ENCODE measurements at places on chromosomes 6 and 20.

DNA sequence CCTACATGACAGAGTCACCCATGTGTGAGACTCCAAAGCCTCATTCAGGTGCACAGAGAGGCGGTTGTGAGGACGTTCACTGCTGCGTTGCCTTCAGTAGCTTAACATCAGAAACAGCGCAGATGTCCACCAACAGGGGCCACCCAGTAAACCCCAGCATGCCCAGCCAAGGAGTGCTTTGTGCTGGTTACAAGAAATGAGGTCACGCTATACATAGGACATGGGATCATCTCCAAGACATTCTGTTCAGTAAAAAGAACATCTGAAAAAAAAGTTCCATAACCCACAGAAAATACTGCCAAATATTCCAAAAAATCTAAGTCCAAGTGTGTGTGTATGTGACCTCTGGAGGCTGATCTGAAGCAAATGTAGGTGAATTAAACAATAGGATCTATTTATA lies 16.0 kb downstream of the SLC52A3 start:
- no peak for DNase-seq

GRCh38 chr6:144266091-144266649 lies 19.0 kb upstream of the UTRN start:
- no peak for DNase-seq

DNA sequence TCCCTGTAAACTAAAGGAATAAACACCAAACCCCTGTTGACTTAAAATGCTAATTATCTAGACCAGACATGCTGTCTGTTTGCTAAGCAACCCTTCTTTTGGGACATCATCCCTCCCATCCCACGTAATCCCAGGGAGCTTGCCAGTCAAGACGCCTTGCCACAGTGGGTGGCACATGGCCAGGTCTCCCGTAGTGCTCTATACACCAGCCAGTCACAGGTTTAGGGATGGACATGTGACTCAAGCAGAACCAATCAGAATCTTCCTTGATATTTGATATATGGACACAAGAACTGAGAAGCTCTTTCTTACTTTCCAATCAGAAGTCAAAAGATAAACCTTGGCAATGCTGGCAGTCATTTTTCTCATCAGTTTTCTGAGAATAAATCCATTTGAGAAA lies 60.0 kb downstream of the CNKSR3 start:
- DNase-seq, result no peak

GRCh38 chr20:25177890-25178321 lies 17.6 kb upstream of the ENTPD6 start:
- no peak for DNase-seq

DNA sequence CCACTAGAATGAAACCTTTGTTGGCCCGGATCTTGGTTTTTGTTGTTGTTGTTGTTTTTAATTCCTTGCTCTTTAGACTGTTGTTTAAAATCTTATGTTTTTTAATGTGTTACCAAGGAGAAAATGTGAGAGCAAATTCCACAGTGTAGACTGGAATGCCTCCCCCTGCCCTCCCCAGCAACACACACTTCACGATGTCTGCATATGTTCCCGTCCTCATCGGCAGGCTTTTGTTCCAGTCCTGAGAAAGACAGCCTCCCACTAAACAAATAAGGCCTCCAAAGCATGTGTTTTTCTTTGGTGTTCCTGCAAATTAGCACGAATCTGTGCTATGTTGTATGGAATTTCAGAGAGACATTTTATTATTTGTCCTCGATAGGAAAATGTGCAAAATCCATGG lies 263.3 kb upstream of the QKI start:
- DNase-seq, result no peak

GRCh38 chr6:105821777-105822176 lies 264.4 kb upstream of the PRDM1 start:
- no peak for DNase-seq

DNA sequence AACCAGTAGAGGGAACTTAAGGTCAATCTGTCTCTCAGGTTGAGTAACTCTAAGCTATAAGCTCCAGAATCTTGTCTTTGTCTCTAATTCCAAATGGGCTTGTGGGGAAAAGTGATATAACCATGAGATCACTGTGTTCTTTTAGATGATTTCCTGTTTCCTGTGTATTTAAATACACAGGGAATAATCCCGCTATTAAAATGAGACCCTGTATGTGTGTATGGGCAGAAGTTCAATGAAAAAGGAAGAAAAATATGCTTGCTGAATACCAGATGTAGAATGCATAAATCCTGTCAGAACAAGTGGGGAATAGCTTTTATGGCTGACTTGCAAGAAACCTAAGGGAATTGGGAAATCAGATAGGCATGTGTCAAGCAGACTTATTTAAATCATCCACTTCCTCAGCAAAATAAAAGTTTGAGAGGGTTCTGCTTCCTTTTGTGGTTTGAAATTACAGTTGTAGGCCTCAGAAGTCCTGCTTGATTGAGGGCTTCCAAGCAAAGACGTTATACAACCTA lies 164.7 kb upstream of the PDE7B start:
- DNase-seq, result no peak

DNA sequence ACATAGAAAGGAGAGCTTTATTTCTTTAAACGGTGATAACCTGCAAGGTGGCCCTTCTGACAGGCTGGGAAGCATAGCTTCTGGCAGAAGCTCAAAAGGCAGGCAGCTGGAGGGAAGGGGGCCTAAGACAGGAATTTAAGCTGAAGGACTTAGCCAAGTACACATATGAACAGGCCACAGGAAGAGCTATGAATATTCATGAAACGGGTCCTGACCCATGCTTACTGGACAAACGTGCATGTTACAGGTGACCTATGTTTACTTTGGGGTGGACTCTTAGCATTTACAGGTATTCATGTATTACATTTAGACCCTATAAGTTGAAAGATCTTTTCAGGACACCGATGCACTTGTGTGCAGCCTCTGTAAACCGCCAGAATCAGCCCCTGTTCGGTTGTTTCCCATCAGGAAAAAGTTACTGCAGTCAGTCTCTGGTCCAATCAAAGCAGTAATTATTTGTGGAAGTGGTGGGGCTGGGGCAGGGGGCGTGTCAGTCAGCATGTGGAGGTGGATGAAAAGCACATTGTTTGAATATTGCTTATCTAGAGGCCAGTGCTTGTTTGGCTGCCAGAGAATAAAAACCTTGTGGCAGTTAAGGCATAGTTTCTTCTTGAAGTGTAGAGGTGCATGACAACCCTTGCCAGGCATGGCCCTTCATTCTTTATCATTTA lies 2.9 kb upstream of the GZF1 start:
- no peak for DNase-seq

- DNase-seq, result no peak
Observed at GRCh38 chr20:51752343-51752951, 15.7 kb downstream of the ATP9A start.

DNA sequence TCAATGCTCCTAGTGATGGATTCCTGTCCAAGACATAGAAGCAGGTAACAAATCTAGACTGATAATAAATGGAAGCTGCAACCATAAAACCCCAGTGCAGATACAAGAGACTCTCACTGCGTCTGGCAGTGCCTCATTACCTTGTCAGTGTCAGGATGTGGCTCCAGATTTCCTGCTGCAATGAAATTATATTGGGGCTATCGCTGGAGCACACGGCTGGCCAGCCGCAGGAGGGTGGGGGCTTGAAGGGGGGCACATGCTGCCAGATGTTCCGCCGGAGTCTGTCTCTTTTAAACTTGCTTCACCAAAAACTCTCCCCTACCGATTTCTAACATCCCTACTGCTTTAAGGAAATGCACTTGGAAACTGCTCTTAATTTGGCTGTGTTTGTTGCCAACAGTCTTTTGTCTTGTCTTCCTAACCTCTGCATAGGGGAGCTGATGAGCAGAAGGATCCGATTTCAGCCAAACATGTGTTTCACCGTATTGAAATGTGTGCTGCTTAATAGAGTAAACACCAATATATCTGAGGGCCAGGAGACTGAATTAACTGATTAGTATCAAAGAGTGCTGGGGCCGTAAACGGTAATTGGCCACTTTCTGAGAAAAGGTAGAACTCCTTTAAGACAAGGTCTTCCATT lies 102.2 kb upstream of the EXOC2 start:
- no peak for DNase-seq

DNA sequence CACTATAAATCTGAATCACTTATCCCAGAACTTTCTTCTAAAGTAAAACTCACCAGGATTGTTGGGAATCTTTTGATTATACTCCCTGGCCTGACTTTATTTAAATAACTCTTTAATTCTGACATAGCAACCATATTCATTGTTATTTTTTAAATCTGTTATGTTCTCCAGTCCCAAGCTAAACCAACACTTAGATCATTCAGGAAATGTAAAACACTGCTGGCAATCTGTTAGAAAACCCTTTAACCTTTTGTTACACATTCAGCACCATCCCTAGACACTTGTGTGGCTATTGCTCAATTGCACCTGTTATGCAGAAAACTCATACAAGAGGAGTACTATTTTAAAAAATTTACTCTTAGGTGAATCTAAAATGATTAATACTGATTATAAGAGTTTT lies 101.8 kb upstream of the NHSL1 start:
- no peak for DNase-seq

DNA sequence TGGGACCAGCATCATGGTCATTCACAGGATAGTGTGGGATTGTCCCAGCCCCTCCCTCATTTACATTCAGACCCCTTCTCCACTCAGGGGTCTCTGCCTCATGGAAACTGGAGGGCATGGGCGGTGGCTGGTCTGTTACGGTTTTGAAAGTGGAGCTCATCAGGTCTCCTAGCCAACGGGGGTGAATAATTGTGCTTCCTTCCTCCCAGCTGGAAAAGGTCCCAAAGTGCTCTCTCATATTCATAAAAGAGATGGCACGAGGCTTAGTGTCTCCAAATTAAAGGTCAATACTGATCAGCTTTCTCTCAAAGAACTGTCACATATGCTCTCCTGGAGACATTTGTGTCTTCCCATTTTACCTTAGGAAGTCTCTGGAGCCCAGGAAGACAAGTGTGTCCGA lies 19.9 kb downstream of the JARID2 start:
- no peak for DNase-seq

DNA sequence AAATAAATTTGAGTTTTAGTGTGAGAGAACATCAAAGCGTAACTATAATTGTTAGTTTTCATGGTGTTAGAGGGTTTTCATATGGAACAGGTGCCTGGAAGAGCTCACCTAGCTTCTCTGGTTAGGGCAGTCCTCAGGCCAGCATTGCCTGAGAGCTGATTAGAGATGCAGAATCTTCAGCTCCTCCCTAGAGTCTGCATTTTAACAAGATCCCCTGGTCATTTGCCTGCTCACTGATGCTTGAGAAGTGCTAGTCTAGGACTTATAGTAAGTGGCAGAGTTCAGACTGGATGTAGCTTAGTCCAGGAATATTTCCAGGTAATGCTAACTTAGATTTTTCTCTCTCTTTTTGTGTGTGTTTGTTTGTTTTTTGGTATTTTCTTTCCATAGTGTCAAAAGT lies 21.7 kb upstream of the SMIM26 start:
- DNase-seq, result no peak

DNA sequence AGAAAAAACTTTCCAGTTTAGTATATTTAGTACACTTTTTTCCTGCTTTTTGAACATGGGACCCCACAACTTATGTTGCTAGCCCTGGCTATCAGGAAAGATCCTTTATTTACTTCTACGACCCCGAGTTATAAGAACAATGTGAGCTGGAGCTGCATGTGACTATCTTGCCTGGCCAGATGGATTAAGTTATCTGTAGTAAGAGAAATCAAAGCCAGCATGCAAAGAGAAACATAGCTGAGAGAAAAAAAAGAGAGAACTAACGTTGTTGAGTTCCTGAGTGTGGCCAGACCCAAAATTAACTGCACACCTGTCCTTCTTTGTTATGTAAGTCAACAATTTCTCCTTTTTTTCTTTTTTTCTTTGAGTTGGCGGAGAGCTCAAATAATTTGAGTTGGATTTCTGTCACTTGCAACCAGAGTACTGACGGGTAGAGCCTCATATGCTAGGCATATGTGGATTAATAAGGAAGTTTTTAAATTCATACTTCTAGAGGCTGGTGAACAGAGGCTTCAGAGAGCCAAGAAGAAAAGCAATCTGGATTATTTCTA lies 219.5 kb downstream of the HACE1 start:
- no peak for DNase-seq

- DNase-seq, result no peak
Observed at GRCh38 chr6:10235344-10235743, 179.5 kb downstream of the TFAP2A start.

- DNase-seq, result peak; percentile 36
Observed at GRCh38 chr6:137033828-137034227, 10.9 kb downstream of the IL20RA start.

DNA sequence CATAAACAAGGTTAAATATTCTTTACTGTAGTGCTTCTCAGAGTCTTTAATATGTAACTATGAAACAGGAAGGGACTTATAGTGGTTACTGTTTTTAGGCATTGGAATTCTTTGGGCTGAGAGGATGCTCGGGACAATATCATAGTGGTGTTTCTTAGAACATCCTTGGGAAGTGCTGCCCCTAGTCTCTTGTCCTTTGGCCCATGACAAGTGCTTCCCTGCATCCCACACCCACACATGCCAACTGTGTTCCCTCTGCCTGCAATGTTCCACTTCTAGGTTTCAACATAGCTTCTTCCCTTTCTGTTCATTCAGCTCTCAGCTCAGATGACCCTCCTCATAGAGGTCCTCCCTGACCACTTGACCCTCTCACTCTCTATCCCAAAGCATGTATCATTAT lies 37.6 kb downstream of the CFAP61 start:
- no peak for DNase-seq

DNA sequence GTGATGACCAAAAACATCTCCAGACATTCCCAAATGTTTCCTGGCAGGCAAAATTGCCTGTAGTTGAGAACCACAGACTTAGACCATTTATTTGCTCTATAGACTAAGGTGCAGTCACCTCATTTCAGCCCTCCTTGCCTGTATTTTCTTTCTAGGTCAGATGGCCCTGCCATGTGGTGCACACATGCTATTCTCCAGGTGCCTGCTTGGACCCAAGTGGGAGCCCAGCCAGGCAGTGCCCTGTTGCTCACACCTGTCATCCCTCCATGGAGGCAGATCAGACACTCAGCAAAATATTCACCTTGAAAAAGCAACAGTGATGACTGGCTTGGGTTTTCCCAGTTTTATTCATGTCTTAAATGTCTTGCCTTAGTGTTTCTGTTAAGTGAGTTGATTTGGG lies 311.4 kb downstream of the TFAP2C start:
- no peak for DNase-seq

Data from activated effector memory CD4-positive, alpha-beta T cell treated with Interleukin-2 at 50 U/mL for 16 hours (primary cell).